Vagina (tissue), 2 donors: ENCODE measurements at places on chromosomes 12 and 14. TPM values are rescaled to one million over a fixed set of nuclear protein-coding genes. Genes with fewer than 3 reads are reported as not detected.
A peak's percentile ranks its signal among the peaks of the same experiment; 100 is the strongest.

GRCh38 chr12:40727774-40728483, 35.7 kb downstream of the CNTN1 start:
- no peak overlapping the region for H3K27ac ChIP-seq
- no peak overlapping the region for H3K4me3 ChIP-seq
- no peaks in the 10 kb centered on the region for H3K36me3 ChIP-seq
- no peaks in the 10 kb centered on the region for H3K4me1 ChIP-seq
- DNase-seq: no peak

DNA sequence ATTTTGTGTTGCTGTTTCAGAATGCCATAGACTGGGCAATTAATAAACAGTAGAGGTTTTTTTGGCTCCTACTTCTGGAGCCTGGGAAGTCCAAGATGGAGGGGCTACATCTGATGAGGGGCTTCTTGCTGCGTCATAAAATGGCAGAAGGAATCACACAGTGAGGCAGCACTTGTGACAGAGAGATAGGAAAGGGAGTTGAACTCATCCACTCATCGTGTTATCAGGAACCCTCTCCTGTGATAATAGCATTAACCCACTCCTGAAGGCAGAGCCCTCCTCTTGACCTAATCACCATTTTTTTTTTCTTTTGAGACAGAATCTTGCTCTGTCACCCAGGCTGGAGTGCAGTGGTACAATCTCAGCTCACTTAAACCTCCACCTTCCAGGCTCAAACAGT, 9.7 kb downstream of the TDG start:
- no peak for DNase-seq
- no peak overlapping the region for H3K27ac ChIP-seq
- no peak overlapping the region for H3K4me3 ChIP-seq
- peaks cover 34% of the 10 kb centered on the region for H3K36me3 ChIP-seq

GRCh38 chr14:93017898-93018297, 94.9 kb downstream of the CHGA start:
- no peaks in the 10 kb centered on the region for H3K36me3 ChIP-seq
- no peak overlapping the region for H3K4me3 ChIP-seq
- H3K27ac ChIP-seq: no peak overlapping the region
- DNase-seq: no peak
- H3K4me1 ChIP-seq: peaks cover 57% of the 10 kb centered on the region

- no peaks in the 10 kb centered on the region for H3K27me3 ChIP-seq
- no peaks in the 10 kb centered on the region for H3K36me3 ChIP-seq
- DNase-seq: no peak
- H3K4me3 ChIP-seq: peak overlapping the region; percentile 78
Measured at GRCh38 chr12:80936353-80936641, 1.4 kb downstream of the LIN7A start.

GRCh38 chr14:35420036-35420811, 15.7 kb upstream of the NFKBIA start:
- H3K36me3 ChIP-seq: no peaks in the 10 kb centered on the region
- H3K27me3 ChIP-seq: no peaks in the 10 kb centered on the region
- no peaks in the 10 kb centered on the region for H3K4me1 ChIP-seq
- DNase-seq: no peak

Gene GLIPR1L2
- 1.2 TPM for total RNA-seq

Gene VDR
- 23.6 TPM for total RNA-seq

Gene FITM1
- not detected for total RNA-seq

Gene WIF1
- total RNA-seq: 27.3 TPM

Gene HPD
- not detected for total RNA-seq

Gene CNTN1
- 15.2 TPM for total RNA-seq

Gene ZNF10
- 10.8 TPM for total RNA-seq

Gene ARMH4
- total RNA-seq: 5.2 TPM

Gene KCNA5
- total RNA-seq: not detected

Gene REM2
- total RNA-seq: 3.9 TPM

Gene C1QL4
- 2.0 TPM for total RNA-seq

Gene NGB
- 1.7 TPM for total RNA-seq
